GM18507 (cell line): ENCODE measurements at places on chromosomes 2 and 18.

- DNase-seq = no peak
Measured at GRCh38 chr18:21463718-21464117, 136.8 kb downstream of the ESCO1 start.

DNA sequence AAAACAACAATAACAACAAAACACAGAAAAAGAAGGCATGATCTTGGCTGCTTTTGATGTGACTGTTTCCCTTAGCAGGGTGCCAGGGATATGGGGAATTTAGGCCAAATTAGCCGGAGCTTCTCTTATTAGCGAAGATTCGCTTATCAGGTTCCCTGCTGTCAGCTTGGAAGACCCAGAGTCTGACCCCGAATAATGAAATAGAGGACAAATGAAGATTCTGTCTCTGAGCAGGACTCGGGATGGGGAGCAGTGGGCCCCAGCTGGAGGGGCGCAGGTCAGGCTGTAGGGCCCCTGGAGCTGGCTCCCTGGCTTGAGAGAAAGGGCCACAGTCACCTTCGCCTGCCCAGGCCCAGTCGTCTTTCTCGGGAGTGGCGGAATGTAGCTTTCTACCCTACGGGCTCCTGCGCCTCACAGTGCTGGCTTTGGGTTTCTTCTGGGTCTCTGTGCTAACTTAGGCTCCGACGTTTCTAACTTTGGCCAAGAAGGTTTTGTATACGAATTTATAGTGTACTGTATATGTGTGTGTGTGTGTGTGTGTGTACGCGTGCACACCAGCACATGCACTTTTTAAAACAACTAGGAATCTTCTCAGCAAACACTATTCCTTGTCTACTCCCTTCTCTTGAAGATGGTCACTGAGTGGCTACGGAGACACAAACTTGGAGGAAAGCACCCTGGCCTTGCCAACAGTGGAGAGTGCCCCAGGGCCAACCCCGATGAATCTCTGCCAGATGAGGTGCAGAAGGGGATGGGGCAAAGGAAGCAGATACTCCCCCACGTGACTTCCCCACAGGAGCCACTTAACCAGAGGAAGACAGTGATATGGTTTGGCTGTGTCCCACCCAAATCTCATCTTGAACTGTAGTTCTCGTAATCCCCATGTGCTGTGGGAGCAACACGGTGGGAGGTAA, 195.6 kb upstream of the COPS8 start:
- no peak for DNase-seq

- DNase-seq = no peak
Measured at GRCh38 chr2:28544922-28545589, 49.2 kb downstream of the PLB1 start.

GRCh38 chr18:25561918-25562317, 210.0 kb upstream of the ZNF521 start:
- no peak for DNase-seq

DNA sequence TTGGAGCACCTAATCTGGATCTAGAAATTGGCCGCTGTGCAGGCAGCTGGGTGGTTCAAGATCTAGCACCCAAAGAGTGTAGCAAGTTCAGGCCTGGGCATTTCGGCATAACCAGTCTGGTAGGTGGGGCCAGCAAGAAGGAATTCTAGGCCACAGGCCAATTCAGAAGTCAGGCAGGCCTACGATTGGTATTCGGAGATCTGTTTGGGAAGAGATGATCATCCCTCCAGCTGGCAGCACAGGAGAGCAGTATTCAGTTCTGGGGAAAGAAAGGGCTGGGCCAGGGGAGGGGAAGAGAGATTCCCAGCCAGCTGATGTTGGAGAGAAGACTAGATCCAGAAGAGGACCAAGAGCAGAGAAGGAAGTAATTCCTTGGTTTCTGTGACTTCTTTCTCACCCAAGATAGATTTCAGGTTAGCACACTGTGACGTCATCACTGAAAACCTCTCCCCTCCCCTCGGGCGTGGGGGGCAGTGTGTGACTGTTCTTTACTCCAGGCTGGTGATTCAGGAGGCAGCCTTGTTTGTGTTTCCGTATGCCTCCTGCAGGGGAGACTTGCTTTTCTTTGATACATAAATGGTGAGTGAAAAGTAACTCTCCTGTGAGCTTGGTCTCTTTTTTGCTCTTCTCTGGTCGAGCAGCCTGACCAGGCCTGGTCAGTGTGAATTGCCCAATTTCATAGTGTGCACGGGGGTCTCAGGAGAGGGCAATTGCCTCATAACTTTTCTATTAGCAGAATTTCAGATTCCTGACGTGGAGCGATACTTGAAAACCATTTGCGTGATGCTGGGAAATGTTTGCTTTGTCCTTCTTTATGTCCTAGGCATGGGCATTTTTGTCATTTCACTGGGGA, 61.1 kb downstream of the MEIS1 start:
- DNase-seq = no peak

GRCh38 chr18:56196495-56197225, 441.7 kb downstream of the TXNL1 start:
- DNase-seq = no peak

DNA sequence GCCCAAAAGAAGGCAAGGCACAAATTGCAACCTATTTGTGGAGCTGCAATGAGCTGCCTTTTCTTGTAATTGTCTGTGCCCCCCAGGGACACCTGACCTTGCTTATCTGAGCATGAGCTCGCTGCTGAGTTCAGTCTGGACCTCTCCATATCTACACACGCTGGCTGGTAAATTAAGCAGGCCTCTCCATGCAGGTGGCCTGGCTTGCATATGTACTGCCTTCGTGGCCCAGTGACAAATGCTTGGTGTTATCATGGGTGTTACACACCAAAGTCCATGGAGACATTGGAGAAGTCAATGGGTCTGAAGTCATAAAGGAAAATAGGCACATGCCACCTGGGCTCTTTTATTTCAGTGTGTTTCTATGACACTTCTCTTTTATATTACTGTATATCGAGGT, 121.2 kb downstream of the IRS1 start:
- DNase-seq = no peak

- no peak for DNase-seq
Measured at GRCh38 chr2:222835143-222835822, 25.6 kb upstream of the ACSL3 start.

- no peak for DNase-seq
Measured at GRCh38 chr2:121321476-121321875, 36.5 kb upstream of the TFCP2L1 start.

GRCh38 chr2:167177196-167177595, 288.9 kb downstream of the XIRP2 start:
- no peak for DNase-seq

GRCh38 chr2:236863729-236864126, 222.0 kb upstream of the COPS8 start:
- no peak for DNase-seq

DNA sequence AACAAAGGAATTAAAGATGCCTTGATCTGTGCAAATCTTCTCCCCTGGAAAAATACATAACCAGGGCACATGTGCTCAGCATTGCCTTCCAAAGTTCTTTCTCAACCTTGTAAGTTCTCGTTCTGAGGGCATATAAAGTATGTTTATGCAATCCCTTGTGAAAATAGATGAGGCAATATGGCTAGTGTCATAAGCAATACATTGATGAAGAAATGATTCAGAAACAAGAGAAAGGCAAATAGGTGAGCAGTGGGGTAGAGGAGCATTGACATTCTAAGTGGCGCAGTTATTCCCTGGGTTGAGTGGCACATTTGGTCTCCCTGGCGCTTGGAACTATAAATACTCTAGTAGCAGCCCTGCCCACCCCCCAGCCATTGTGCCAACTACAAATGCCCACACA, 57.4 kb upstream of the PGAP1 start:
- no peak for DNase-seq

GRCh38 chr2:119317554-119317953, 49.1 kb downstream of the C2orf76 start:
- DNase-seq = no peak

- no peak for DNase-seq
Measured at GRCh38 chr18:77708826-77709506, 459.3 kb downstream of the GALR1 start.

GRCh38 chr18:76547296-76547695, 52.3 kb upstream of the ZNF516 start:
- no peak for DNase-seq

DNA sequence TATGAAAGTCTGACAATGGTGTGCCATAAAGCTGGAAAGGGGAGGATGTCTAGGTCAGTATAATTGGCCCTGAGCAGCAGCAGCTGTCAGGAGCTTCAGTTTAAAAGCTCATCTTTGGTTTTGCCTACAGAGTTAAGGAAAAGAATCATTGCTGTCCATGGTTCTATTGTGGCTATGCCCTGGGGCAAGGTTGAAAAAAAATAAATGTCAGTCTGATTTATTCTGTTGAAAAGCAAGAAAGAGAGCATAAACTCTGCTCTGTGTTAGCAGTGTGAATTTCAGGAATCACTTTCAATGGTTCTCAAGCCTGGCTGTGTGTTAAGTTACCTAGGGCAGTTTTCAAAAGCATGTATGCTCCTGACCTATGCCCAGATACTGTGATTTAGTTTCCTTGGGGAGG, 446.7 kb downstream of the SETBP1 start:
- DNase-seq = no peak

GRCh38 chr2:64273524-64274398, 129.5 kb upstream of the PELI1 start:
- DNase-seq = no peak

DNA sequence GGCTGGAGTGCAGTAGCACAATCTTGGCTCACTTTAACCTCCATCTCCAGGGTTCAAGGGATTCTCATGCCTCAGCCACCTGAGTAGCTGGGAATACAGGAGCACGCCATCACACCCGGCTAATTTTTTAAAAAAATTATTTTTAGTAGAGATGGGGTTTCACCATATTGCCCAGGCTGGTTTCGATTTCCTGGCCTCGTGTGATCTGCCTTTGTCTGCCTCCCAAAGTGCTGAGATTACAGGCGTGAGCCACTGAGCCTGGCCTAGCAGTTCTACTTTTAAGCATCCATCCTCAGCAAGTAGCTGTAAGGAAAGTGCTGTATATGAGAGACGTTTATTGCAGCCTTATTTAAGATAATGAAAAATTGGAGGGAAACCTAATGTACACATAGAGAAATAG, 79.7 kb downstream of the ZDBF2 start:
- DNase-seq = no peak

DNA sequence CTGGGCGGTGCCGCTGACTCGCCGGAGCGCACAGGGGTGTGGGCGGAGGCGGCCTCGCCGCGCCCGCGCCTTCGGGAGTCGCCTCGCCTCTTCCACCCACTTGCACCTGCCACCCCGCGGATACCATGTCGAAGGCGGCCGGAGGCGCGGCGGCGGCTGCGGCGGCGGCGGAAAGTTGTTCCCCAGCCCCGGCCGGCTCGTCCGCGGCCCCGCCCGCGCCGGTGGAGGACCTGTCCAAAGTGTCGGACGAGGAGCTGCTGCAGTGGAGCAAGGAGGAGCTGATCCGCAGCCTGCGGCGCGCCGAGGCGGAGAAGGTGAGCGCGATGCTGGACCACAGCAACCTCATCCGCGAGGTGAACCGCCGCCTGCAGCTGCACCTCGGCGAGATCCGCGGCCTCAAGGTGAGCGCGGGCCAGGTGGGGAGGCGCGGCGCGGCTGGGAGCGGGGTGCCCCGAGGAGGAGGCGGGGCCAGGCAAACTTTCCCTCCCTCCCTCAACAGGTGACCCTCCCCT, 766 bp downstream of the CCDC85A start:
- DNase-seq = no peak

DNA sequence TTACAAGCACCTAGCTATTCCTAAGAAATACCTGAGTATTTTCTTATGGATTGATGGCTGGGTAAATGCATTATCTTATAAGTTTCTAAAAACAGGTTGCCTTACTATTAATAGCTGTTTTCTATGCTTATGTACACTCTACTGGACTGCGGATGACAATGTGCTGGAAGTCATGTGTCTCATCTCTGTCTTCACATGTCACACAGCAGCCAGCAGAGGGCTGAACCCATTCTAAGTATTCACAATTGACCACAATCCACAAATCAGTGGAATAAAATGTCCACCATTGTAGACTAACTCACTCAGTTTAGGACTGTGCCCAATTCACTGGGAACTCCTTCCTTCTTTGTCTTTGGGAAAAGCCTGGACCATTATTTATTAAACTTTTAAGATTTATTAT, 371.2 kb downstream of the INSIG2 start:
- no peak for DNase-seq

DNA sequence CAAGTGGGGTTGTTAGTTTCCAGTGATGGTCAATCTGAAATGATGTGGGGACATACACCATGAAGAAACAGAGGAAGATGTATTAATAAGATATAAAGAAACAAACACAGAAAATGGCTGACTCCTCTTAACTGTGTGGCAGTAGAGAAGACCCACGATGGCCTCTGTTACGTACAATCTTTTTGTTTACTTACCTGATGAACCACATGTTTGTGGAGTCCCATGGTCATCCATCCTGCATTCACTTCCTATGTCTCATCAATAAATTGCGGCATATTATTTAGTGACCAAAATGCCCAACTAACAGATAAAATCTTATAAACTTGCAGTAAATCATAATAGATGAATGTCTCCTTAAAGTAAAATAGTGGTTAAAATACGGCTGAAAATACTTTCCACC, 740.1 kb upstream of the LINC00305 start:
- no peak for DNase-seq

DNA sequence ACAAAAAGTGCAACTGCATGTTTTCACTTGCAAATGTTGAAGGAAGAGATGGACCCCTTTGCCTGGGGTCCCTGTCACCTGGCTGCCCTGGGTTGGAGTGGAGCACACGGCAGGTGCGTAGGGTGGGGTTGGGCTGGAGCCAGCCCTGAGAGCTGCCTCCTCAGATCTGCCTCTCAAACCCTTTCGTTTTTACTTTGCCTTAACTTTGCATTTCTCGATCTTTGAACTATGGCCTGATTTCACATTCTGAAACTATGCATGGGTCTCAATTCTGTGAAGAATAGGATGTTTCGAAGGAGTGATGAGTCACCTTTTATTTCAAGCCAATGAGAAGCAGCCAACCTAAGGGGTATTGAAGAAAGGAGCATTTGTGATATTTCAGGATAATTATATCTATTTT, 132.8 kb downstream of the ACOXL start:
- DNase-seq = peak; percentile 45

DNA sequence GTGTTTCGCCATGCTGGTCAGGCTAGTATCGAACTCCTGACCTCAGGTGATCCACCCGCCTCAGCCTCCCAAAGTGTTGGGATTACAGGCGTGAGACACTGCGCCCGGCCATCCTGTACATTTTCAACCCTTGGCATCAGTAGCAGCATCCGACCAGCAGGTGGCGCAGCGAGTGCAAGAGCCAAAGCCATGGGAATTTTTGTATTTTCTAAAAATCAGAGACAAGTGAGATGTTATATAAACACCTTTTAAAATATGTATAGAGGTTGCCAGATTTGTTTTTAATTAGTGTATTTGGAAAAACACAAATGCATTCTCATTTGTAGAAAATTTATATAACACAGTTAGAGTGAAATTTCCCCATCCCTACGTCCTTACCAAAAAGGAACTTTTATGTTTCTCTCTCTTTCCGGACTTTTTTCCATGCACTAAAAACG, 36.8 kb downstream of the MOGAT1 start:
- no peak for DNase-seq

- no peak for DNase-seq
Measured at GRCh38 chr2:66698576-66699239, 263.8 kb downstream of the MEIS1 start.

GRCh38 chr18:35409911-35410310, 32.8 kb upstream of the ZNF396 start:
- DNase-seq = no peak

- no peak for DNase-seq
Measured at GRCh38 chr2:144513388-144514101, 6.4 kb downstream of the ZEB2 start.
